ENCODE measurements at places on chromosomes 1 and 21. TPM values are rescaled to one million over a fixed set of nuclear protein-coding genes. Genes with fewer than 3 reads are reported as not detected.

EVA1C gene
- 5.8 TPM for total RNA-seq

RYR2 gene
- under 0.01 TPM for total RNA-seq

RHCE gene
- 1.8 TPM for total RNA-seq

A3GALT2 gene
- total RNA-seq = not detected

CHRNB2 gene
- total RNA-seq = 0.05 TPM

S100A14 gene
- not detected for total RNA-seq

OR2T35 gene
- total RNA-seq = not detected

AK5 gene
- 10.6 TPM for total RNA-seq

FAM110D gene
- not detected for total RNA-seq

OR2AK2 gene
- not detected for total RNA-seq

NES gene
- 21.8 TPM for total RNA-seq

All from smooth muscle cell of the umbilical artery (primary cell).